ENCODE measurements at places on chromosomes 11 and 22. TPM values are rescaled to one million over a fixed set of nuclear protein-coding genes. Genes with fewer than 3 reads are reported as not detected.

JAM3 gene
- polyA plus RNA-seq, result 5.8 TPM

- DNase-seq, result no peak
Measured at GRCh38 chr11:116416852-116417251, 355.9 kb downstream of the BUD13 start.

DNA sequence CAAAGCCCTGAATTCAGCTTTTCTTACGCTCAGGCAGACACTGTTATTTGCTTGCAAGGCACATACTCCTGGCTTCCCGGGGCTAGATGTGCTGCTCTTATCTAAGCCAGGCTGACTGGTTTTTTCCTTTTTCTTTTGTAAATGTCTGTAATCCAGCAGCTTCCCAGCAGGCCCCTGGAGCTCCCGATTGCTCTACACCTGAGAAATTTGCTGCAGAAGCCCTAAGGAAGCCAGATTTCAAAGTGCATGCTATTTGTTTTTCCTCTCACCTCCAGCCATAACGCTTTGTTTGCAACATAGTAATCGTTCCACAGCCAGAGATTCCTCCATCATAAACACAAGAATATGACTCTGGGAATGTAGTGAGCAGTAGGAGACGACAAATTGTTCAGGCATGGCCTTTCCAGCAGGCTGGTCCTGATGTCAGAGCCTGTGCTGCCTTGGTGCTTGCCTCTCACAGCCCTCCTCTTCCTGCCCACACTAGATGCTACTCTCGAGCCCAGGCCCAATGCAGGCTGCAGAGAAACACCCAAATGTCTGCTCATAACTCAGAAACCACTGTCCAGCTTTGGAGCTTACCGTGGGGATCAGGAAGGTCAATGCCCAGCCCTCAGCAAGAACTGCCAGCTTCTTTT is 54.7 kb upstream of the SLC6A5 start:
- no peak for DNase-seq

GRCh38 chr22:40452730-40453487 is 82.5 kb downstream of the SGSM3 start:
- no peak for DNase-seq

APOL4 gene
- polyA plus RNA-seq, result 1.6 TPM

MMP12 gene
- not detected for polyA plus RNA-seq

DNA sequence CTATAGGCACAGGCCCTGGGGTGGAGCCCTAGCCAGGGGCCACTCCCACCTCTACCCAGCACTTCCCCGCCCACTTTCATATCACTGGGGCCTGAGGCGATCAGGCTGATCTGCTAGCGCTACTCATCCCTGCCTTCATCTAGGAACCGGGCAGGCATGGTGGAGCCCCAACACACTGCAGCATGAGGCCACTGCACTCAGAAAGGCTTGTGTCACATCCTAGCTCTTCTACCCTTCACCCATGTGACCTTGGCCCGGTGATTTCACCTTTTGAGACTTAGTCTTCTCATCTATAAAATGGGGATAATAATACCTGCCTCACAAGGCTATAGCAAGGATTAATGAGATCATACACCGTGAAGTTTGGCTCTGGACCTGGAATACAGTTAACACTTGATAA is 18.1 kb upstream of the GDPD5 start:
- no peak for DNase-seq

DNA sequence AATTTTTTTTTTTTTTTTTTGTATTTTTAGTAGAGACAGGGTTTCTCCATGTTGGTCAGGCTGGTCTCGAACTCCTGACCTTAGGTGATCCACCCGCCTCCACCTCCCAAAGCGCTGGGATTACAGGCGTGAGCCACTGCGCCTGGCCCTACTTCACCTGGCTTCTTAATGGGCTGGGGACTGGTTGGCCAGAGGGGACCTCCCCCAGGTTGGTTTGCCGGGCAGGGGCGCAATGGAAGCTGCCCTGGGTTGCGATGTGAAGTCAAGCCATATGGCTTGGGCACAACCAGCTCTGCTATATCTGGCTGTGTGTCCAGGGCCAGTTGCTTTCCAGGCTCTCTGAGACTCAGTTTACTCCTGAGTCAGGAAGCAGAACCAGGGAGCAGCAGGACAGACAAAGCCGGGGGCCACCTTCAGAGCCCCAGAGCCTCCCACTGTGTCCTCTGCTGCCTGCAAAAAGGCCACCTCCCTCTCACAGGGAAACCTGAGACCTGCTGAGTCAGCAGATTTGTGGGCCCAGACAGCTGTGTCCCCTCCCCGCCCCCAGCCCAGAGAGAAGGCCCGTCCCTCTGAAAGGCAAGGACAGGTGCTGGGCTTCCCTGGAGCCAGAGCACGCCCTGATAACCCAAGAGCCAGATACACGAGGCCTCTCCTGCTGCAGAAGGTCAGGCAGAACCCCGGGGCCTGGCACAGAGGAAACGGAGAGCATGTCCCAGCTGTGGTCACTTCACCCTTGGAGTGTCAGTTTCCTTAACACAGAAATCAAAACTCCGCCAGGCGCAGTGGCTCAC is 29.2 kb upstream of the DAGLA start:
- DNase-seq, result peak; percentile 64

SLC22A9 gene
- polyA plus RNA-seq, result not detected

GRCh38 chr11:121151207-121151688 is 50.2 kb downstream of the TECTA start:
- no peak for DNase-seq

DNA sequence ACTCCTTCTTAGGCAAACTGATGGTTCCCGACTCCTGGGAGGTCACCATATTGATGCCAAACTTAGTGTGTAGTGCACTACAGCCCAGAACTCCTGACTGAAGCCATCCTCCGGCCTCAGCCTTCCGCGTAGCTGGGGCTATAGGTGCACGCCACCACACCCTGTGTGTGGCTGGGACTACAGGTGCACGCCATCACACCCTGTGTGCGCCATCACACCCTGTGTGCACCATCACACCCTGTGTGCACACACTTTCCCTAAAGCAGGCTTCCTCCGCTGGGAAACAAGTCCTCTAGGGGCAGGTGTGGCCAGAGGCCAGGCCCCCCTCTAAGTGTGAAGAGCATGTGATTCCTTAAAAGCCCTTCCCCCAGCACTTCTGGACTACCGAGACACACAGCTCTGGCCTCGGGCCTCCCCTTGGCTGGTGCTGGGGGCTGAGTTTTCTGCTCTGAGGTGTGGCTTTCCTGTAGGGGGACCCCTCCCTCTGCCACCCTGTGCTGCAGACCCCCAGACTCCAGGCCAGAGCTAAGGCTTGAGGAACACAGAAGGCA is 81.7 kb downstream of the BCR start:
- no peak for DNase-seq

- no peak for DNase-seq
Measured at GRCh38 chr11:96307776-96308140, 35.2 kb downstream of the MAML2 start.

GRCh38 chr11:25628030-25628429 is 703.9 kb upstream of the ANO3 start:
- no peak for DNase-seq

DNA sequence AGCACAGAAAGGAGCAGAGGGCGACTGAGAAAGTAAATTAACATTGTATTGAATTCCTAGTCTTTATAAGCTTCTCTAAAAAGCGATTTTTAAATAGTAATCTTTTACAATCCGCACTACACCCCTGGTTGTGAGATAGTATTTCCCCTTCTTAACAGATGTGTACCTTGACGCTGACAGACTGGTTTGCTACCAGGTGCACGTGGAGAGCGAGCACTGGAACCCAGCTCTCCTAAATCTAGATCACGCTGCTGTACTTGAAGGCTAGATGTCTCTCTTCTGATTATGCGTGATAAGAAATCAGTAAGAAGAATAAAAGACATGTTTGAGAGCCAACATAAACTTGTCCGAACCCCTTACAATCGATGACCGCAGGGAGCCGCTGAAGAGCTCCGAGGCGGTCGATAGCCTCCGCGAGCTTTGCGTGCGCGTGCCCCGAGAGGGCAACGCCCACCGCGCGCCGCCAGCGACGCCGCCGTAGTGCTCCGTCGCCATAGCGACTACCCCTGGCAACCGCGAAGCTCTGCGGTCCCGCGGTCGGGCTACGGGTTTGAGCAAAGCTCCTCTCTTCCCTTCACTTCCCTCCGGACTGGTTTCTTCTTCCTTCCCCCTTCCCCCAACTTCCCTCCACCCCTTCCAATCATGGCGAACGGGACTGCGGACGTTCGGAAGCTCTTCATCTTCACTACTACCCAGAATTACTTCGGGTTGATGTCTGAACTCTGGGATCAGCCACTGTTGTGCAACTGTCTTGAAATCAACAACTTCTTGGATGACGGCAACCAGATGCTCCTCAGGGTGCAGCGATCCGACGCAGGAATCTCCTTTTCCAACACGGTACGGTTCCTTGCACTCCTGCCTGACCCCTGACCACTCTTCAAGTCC is at the start of gene DYNC2H1:
DYNC2H1 (plus strand) TSS at position 494 of the 885 bp plus-strand sequence; CDS start at position 643, 149 bp downstream.
- DNase-seq, result peak; percentile 88

DNA sequence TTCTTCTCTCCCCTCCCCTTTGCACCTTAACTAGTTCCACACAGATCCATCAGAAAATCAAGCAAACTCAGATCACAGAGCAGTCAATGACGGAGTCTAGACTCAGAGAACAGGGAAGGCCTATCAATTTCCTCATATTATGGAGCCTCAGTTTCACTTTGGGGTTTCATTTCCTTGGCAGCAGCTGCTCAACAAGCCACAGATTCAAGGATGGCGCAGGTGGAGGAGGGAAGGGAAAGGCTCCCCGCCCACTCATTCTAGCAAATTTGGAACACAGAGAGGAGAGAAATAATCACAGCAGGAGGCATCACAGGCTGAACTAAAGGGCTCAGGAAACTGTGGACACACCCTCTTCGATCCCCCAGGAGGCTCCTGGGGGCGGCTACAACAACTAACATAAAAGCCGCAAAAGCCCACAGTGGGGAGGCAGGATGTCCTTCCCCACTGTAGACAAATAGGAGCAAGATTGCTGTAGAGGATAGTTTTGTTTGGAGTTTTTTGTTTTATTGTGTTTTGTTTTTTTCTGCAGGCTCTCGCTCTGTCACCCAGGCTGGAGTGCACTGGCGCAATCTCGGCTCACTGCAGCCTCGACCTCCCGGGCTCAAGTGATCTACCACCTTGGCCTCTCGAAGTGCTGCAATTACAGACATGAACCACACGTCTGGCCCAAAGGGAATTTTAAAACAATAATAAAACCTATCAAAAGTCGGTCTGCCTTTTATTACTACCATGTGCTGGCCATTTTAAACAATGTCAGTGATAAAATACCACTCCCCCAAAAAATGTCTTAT is 3.4 kb downstream of the PLAAT3 start:
- no peak for DNase-seq

GRCh38 chr22:22927888-22928665 is 40.5 kb downstream of the IGLL5 start:
- peak; percentile 22 for DNase-seq

DNA sequence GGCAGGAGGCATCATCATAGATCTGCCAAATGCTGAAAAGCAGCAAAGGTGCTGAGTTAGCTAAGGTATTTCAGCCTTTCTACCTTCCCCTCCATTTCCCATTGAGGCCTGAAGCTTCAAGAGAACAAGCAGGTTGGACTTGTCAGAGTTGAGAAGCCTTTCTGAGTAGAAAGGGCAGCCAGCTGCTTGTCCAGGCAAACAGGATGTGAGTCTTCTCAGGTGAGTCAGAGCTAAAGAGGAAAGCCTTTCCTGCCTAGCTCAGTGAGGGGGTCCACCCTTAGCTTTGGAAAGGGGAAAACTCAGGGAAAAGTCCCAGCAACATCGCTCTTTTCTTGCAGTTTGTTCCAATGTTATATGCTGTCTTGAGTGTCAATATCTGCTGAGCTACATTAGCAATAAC is 13.2 kb upstream of the MPZL2 start:
- DNase-seq, result no peak

ANKK1 gene
- 0.04 TPM for polyA plus RNA-seq

GNG3 gene
- not detected for polyA plus RNA-seq

- DNase-seq, result no peak
Measured at GRCh38 chr11:71307811-71308645, 55.7 kb upstream of the SHANK2 start.

DNA sequence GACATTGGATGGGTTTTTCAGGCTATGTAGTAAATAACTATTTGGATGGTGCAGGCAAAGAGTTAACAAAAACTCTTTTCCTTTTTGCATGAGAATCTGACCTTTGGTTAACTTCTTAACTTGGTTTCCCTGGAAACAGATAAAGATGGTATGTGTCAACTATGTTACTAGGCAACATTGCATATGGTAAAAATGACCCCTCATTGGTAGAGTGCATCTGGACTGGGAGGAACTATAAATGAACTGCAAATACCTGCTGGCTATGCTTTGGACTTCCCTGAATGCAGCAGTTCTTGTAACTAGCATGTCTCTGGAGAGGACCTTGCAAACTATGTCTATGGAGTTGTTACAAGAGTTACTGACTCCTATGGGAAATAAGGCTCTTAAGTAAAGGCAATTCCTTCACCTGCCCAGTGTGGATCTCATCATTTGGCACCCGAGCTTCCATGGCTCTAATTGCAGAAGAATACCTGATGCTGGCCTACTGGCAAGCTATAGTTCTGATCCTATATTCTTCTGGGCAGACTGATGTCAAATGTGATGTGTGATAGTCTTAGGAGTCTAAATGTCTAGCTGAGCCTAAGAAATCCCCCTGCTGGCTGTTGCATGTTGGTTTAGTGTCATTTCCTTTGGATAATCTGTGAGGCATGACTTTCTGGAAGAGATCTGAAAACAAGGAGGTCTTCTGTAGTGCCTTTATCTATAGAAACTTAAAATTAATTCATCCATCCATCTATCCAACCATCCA is 126.7 kb upstream of the MTMR2 start:
- DNase-seq, result no peak

GRCh38 chr22:30617819-30618218 is 10.8 kb downstream of the TCN2 start:
- DNase-seq, result no peak

DNA sequence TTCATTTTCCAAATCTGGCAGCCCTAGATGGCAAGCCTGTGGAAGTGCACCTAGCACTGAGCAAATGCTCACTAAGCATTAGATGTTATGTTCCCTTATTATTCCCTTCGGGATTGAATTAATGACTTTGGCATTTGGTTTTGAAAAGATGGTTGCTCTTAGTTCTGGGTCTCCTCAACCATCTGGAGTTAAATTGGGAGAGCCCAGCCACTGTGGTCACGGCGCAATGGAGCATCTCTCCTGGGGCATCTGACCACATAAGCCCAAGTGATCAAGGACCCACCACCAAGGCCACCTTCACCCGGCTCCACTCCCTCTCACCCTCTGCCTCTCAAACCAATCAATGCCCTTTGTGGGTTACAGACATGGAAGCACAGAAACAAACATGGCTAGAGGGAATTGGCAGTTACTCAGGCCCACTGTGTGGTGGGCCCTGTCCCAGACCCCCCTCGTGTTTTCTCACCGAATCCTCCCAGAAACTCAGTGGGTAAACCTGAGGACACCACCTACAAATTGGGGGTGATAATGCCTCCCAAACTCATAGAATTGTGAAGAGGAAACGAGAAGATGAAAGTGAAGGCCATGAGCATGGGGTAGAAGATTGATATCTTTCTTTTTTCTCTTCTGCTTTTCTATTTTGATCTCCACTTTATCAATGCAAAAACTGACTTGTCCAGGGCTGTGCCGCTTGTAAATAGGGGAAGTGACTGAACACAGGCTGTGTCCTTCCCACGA is 52.2 kb downstream of the IRAG1 start:
- DNase-seq, result no peak

- DNase-seq, result no peak
Measured at GRCh38 chr11:99135508-99135907, 114.8 kb downstream of the CNTN5 start.

Measured in psoas muscle (tissue), 8 donors.